Suppressor macrophage treated with lipopolysaccharide for 4 hours (primary cell): ENCODE measurements at places on chromosomes 7 and 10.

DNA sequence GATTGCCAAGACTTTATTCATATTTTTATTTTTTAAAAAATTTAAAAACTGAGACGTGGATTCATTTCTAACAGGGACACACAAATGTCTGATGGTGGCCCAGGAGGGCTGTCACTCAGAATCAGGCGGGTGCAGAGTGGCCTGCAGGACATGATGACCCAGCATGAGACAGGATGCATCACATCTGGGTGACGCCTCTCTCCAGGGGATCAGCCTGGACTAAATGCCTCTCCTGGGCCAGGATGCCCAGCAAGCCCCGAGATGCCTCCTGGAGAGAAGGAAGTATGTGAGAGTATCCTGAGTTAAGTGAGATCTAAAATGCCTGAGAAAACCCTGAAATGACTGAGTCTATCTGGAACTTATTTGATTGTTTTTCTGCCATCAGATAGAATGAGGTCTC lies 16.9 kb upstream of the MTURN start:
- no peak for DNase-seq

DNA sequence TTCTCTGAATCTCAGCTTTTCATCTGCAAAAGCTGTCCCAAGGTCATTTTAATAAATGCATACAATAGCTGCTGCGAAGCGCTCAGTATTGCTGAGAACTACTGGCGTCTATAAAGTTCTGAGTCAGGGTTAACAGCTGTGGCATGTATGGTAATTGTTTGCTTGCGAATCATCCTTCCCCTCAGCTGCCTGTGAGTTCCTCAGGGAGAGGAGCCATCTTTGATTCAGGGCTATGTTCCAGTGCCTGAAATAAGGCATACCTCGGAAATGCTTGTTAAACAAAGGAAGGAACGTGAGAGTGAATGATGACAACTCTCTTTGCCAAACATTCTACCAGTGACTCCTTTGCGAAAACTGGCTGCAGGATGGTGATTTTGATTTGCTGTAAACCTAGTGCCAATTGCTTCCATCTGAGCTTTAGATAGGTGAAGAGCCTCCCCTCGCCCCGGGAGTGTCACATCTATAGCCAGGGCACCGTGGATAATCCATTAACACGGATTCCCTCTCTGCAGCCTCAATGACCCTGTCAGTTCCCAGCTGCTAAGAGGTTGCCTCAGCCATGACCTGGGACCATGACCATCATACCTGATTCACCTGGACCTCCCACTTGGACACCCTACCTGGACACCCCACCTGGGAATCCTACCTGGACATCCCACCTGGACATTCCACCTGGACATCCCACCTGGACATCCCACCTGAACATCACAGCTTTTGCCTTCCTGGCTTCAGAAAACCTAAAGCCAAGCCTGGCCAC lies 39.6 kb downstream of the GPRIN2 start:
- no peak for DNase-seq

DNA sequence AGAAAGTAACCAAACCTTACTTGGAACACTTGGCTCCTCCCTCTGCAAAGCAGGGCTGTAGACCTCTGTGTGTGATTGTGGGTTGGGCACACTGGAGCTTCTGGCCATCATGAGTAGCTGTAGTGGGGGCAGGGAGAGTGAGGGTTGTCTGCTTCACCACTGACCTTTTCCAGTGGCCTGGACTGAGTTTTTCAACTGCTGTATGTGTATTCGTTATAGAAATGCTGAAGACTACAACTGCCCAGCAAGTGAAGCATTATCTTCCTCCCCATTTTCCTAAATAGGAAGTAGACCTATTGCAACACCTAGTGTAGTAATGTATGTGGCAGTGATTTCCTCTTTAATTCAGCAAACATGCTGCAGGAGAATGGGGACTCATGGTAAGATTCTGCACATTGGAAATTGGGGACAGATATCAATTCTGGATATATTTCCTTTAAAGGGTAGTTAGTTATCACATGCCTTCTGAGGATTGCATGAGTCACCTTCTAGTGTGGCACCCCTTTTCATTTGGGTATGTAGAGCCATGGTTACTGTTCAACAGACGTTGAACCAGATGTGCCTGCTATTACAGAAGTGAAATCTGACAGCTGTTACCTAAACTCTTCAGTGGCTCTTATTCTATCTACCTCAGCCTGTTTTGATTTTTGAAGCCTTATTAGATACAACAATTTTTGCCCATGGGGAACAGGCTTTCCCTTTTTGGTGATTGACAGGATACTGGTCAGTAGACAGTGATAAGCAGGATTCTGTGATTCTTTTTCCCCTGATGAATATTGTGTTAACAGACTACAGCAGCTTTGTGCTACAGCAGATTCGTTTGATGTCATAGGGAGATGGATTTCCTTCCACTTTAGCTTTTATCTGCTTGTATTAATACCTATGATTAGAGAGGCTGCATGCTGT lies 130.9 kb downstream of the SND1 start:
- DNase-seq = peak; percentile 81

DNA sequence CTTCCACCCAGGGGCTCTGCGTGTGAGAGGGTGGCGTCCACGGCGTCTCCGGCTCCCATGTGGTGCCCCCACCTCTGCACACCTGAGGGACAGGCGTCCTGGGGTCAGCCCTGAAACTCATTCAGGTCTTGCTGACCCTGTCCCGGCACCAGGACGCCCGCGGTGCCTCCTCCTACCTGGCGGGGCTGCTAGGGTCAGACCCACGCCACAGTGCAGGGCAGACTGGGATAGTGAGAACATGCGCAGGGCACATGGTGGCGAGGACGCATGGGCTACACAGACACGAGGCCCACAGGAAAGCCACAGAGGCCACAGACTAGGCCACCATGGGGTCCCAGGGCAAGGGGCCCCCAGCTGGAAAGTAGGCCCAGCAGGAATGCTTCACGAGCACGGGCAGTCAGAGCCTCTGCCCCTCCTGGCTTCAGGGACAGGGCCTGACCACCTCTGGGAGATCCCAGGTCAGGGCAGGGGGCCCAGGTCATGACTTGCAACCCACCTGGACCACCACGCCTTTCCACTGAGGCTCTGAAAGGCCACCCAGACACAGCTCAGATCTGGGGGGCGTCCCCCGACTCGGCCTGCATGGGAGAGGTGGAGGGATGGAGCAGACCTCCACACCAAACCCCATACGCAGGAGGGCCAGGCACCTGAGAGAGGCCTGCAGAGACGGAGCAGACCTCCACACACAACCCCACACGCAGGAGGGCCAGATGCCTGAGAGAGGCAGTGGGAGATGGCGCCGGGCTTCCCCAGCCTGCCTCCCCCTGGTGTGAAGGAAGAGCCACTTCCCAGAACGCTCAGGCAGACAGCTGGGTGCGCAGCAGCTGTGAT lies 188.6 kb downstream of the ELFN1 start:
- no peak for DNase-seq

DNA sequence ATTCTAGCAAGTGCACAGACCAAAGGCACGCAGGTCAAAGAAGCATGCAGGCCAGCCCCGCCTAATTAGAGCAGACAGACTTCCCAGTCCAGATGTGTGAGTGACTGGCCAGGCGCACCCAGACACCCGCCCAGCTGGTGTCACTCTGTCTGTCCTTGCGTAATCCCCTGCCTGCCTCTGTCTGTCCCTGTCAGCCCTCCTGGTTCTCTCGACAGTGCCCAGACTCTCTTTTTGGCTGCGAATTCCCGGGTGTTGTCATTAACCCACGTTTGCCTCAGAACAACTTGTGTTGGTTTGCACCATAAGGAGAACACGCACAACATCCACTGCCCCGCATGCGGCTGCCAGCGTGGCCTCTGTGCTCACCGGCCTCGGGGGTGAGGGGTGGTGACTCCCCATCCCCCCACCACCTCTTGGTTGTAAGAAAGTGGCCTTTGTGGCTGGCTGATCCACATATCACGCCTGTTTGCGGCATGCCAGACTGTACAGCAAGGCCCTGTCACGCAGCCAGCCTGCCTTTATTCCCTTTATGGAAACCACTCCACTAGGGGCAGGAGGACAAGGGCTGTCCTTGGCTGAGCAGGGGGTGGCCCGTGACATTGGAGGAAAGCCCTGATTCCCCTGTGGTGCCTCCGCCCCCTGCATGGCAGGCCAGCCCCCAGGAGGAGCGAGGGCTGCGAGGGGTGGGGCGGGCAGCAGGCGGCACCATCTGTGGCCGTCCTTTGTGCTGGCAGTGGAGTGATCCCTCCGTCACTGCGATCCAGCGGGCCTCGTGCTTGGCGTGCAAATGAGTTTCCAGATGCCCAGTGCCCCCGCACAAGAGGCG lies 72.8 kb upstream of the PPIF start:
- peak; percentile 85 for DNase-seq

- no peak for DNase-seq
Observed at GRCh38 chr10:43739161-43739560, 90.5 kb upstream of the ZNF32 start.

DNA sequence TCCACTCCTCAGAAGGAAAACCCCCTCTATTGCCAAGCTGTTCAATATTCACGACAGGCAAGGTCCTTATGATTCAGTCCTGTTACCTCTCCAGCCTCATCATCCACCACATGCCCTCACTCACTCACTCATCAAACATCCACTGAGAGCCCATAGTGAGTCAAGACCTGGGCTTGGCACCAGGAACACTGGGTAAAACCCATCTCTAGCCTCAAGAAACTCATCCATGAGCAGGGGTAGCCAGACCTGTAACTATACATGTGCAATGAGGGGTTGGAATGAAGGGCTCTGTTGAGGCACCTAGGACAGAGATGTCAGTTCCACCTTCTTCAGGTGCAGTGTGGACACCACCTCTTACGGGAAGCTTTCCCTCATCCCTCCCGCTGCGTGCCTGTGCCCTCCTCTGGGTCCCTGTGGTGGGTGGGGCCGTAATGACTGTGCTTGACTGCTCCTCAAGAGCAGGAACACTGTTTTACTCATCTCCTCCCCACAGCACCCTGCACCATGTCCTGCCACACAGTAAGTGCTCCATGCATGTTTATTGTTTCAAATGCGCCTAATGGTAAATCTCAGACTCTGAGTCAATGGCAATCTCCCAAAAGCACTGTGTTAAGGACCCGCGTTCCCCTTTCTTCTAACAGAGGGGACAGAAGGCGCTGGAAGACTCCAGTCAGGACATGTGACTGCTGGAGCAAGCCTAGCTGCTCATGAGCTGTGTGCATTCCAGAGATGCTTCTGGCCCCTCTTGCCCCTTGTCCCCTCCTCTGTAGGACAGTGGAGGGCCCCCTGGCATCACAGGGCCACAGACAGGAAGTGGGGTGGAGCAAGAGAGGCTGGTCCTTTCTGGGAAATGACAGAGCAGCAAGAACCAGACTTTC lies 95.4 kb downstream of the HIPK2 start:
- peak; percentile 31 for DNase-seq

DNA sequence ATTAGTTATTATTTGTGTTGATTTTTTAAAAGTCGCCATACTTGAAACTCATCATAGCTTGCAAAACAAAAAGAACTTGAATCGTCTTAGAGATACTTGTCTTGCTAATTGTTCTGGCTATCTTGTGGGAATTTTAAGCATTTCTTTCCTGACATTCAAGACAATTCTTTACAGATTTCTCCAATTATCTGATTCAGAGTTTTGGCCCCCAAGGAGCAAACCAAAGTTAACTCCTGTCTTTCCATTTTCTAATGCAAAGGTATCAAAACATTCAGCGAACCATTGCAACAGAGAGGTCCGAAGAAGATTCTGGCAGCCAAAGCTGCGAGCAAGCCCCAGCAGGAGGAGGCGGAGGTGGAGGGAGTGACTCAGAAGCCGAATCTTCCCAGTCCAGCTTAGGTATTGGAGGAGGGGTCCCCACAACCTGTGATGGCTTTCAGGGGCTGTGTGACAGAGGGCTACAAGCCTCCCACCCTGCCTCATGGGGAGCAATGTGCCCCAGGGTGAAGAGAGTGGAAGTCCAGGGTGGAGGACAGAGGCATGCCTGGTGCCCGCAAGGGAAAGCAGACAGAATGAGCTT lies 119.4 kb upstream of the STK17A start:
- DNase-seq = no peak

GRCh38 chr10:123318516-123318915 lies 164.3 kb downstream of the BUB3 start:
- DNase-seq = no peak

- no peak for DNase-seq
Observed at GRCh38 chr7:44162179-44162578, 21.0 kb upstream of the MYL7 start.

DNA sequence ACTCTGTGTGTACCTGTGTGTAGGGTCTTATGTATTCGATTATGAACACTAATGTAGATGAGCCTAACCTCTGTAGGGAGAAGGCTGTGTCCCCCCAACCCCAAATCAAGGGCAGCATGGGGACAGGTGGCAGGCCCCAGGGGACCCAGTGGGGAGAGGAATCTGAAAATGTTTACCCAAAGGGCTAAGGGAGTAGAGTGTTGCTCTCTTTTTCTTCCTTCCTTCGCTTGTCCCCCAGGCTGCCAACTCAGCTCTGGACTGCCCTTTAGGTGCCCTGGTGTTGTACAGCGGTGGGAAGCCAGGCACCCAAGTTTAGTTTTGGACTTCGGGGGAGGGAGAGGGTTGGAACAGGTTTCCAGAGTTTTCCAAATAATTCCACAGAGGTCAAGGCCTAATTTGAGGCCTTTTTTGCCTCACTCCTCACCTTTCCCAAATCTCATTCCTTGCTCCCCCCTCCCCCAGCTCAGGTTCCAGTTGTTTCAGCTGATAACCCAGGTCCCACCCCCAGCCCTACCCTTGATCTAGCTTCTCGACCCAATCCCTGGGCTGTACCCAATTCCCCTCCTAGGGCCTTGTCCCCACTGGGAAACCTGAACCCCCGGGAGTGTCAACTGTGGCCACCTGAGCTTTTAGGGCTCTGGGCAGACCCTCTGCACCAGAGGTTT lies 9.1 kb upstream of the PAX2 start:
- DNase-seq = no peak

DNA sequence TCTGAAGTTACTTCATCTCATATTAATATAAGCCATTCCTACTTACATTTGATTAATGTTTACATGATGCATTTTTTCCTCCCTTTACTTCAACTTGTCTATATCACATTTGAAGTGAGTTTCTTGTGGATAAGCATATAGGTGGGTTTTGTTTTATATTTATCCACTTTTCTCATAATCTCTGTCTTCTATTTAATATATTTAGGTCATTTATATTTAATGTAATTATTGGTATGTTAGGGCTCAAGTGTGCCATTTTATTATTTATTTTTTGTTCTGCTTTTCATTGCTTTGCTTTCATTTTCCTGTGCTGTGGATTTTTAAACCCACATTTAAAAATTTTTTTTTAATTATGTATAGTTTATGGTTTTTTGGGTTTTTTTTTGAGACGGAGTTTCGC lies 54.8 kb downstream of the OGDH start:
- no peak for DNase-seq
